ENCODE measurements at places on chromosomes 1 and 21.

DNA sequence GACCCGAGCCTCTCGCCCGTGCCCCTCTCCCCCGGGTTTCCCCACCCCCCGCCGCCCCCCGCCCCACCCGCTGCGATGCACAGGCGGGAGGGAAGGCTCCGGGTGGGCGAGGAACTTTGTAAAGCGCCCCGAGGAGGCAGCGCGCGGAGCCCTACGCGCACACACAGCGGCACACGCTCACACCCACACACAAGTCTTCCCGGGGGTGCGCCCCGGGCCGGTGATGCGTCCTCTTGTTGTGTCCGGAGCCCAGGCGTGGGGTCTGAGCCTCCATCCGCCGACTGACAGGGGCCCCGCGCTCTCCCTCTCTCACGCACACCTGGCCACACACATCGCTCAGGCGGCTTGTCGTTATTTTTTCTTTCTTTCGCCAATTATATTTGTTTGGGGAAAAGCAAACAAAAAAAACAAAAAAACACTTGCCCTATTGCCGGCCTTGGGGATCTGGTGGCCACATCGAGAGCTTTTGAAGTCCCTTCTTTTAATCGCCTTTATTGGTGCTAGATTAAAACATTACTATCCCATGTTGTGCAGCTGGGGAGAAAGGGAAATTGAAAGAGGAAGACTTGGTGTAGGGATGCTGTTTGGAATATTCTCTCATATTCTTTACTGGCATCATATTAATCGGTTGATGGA lies 770 bp downstream of the NTNG1 start:
- no peak overlapping the region for H3K27ac ChIP-seq
- DNase-seq, result peak; percentile 18
- H3K4me3 ChIP-seq, result peak overlapping the region; percentile 70

- no peak for DNase-seq
- no peaks in the 10 kb centered on the region for H3K4me1 ChIP-seq
- H3K27me3 ChIP-seq, result no peaks in the 10 kb centered on the region
- H3K36me3 ChIP-seq, result no peaks in the 10 kb centered on the region
- no peak overlapping the region for H3K27ac ChIP-seq
- H3K4me3 ChIP-seq, result no peak overlapping the region
Observed at GRCh38 chr1:170150016-170150415, 4.3 kb downstream of the NTMT2 start.

DNA sequence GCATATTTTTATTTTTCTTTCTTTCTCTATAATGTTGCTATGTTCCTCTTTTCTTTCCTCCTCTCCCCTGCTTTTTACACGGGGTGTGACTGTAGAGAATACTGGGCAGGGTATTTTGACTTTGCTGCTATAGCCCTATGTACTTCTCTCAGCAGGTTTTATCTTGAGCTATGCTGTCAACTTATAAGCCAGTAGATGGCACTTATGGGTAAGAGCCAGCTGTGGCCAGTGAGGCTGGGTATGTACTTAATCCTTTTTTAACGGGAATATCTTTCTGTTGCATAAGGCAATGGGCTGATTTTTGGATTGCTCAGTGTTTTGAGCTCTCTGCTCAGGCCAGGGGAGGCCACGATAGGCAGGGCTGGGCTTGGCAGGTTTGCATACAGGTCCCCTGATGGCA lies 99.0 kb downstream of the KCNK2 start:
- H3K36me3 ChIP-seq, result no peaks in the 10 kb centered on the region
- no peak for DNase-seq
- no peaks in the 10 kb centered on the region for H3K27me3 ChIP-seq
- no peak overlapping the region for H3K4me3 ChIP-seq

DNA sequence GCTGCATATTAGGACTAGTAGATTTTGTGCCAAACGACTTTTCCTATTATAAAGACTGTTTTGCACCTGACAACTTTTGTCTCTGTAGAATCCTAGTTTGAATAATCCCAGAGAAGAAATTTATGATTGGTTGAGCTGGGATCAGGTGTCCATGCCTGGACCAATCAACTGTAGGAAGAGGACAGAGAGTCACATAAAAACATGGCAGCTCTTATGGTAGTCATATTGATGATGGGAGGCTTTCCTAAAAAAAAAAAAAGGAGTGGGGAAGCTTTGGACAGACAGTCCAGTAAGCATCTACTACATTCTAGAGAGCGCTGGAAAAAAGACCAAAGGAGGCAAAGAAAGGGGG lies 30.7 kb upstream of the IGSF3 start:
- no peak for DNase-seq
- H3K4me1 ChIP-seq, result no peaks in the 10 kb centered on the region
- H3K36me3 ChIP-seq, result no peaks in the 10 kb centered on the region
- no peak overlapping the region for H3K4me3 ChIP-seq
- no peak overlapping the region for H3K27ac ChIP-seq
- no peaks in the 10 kb centered on the region for H3K27me3 ChIP-seq
